Stomach (tissue), 19 donors: ENCODE measurements at places on chromosomes 2 and 18. TPM values are rescaled to one million over a fixed set of nuclear protein-coding genes. Genes with fewer than 3 reads are reported as not detected.

The LAMA1 gene
- 1.2 TPM for polyA plus RNA-seq

The G6PC2 gene
- not detected for polyA plus RNA-seq

The REV1 gene
- 6.5 TPM for polyA plus RNA-seq

The RGPD8 gene
- 0.88 TPM for polyA plus RNA-seq

- no peak for DNase-seq
Measured at GRCh38 chr2:241566468-241566867, 7.9 kb downstream of the BOK start.

- no peak for DNase-seq
Measured at GRCh38 chr2:39786761-39787522, 7.9 kb upstream of the THUMPD2 start.

- no peak for DNase-seq
Measured at GRCh38 chr18:30358555-30358954, 684.0 kb downstream of the DSC3 start.

DNA sequence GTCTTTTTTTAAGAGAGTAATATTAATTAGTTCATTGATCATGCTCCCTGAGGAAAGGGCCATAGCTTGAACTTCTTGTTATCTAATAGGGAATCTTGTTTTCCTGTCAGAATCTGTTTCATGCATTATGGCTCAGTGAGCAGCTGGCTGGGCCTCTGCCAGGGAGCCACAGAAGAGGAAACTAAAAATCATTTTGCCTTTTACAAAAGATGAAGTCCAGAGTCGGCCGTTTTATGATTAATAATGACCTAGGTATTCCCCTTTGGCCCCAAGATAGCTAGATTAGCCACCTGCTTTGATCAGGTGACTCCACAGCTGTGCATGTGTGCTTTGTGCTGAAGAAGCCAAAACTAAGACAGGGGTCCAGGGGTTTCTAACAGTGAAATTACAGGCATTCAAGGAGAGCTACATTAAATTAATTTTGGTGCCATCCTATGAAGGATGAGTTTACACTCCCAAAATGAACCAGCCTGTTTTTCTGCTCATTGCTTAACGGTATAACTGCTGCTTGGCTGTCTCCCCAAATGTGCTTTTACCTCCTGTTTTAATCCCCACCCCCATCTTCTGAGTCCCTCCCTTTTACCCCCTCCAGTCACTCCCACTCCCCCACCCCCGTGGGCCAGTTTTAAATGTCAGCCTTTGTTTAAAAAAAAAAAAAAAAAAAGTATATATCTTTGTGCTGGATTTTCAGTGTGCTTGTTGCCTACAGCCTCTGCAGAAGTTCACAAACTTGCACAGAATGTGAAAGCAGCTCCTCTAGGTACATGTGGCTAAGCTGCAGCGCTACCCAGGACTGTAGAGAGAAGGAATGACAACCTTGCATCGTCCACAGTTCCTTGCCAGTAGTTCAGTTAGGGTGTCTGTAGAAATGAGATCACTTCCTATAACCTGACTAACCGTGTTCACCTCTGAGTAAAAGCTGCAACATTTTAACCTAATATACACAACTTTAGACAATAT, 93.1 kb downstream of the CABLES1 start:
- no peak for DNase-seq

GRCh38 chr2:8884812-8885211, 47.4 kb upstream of the KIDINS220 start:
- DNase-seq = no peak

DNA sequence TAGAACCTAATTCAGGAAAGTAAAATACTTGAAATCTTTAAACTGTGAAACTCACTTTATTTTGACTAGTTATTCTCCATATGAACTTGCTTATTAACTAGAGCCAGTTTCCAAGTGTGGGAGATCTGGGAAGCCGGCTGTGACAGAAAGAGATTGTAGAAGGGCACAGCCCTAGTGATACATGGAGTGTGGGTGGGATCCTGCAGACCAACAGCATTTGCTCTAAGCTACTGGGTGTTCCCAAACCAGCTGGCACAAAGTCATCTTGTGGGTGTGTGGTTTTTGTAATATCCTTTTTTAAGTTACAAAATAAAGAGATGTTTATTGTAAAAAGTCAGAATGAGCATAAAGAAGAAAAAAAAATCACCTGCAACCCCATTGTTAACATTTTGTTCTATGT, 3.4 kb downstream of the DUSP19 start:
- DNase-seq = no peak

DNA sequence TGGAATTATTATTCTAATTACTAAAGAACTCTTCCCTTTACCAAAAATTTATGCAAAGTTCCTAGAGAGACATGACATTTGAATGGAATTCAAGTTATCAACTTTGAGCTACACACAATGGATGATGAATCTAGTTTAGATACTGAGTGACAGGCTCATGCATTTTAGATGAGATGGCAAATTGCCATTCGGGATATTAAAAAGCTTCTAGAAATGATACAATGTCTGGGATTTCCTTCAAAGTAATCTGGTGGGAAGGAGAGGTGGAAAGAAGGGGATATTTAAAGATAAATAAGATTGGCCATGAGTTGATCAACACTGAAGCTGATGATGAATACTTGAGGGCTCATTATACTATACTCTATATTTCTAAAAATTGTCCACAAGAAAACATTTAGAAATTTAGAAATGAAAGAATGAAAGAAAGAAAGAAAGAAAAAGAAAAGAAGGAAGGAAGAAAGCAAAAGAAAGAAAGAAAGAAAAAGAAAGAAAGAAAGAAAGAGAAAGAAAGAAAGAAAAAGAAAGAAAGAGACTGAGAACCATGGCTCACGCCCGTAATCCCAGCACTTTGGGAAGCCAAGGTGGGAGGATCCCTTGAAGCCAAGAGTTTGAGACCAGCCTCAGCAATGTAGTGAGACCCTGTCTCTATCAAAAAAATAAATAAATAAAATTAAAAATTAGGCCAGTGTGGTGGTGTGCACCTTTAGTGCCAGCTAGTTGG, 62.6 kb upstream of the NEDD4L start:
- DNase-seq = no peak

DNA sequence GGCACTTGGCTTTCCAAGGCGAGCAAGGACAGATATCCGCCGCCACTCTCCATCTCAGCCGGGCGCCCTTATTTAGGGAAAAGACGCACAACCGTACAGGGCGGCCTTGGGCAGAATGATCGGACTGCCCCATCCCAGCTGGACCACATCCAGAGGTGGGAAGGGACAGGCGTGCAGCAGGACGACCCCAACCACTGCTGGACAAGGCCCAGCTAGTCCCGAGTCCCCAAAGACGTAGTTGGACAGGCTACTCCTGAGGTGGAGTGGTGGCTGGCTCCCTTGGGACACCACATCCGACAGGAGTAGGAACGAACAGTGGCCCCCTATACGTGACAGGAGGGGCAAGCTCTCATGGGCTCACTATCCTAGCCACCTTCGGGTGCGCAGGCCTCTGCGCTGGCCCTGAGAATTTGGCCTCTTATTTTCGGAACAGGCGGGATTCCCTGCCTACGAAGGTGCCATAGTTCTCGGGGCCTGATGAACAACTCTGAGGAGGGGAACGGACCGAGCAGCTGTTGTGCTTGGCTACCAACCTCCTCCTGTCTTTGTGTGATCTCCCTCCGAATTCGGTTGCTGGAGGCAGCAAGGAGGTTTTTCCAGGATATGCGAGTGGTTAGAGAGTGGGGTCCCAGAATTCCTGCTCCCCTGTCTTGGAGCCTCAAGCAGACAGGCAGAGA, 2.3 kb downstream of the FEV start:
- no peak for DNase-seq

- DNase-seq = no peak
Measured at GRCh38 chr2:234453216-234453615, 43.7 kb downstream of the ARL4C start.

DNA sequence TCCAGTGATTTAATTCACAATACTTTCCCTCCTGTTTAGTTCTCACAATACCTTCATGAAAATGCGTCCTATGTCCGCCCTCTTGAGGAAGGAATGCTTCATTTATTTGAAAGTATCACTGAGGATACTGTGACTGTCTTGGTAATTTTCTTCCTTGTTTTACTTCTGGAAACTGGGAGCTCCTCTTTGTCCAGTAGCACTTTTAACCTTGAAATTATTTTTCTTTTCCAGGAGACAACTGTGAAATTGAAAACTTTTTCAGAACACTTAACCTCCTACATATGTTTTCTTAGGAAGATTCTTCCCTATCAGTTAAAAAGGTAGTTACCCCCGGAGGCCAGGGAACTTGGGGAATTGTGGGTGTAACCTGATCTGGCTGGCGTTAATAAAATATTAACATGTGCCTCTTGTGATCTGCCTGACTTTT, 58.9 kb upstream of the STON1 start:
- DNase-seq = peak; percentile 86

DNA sequence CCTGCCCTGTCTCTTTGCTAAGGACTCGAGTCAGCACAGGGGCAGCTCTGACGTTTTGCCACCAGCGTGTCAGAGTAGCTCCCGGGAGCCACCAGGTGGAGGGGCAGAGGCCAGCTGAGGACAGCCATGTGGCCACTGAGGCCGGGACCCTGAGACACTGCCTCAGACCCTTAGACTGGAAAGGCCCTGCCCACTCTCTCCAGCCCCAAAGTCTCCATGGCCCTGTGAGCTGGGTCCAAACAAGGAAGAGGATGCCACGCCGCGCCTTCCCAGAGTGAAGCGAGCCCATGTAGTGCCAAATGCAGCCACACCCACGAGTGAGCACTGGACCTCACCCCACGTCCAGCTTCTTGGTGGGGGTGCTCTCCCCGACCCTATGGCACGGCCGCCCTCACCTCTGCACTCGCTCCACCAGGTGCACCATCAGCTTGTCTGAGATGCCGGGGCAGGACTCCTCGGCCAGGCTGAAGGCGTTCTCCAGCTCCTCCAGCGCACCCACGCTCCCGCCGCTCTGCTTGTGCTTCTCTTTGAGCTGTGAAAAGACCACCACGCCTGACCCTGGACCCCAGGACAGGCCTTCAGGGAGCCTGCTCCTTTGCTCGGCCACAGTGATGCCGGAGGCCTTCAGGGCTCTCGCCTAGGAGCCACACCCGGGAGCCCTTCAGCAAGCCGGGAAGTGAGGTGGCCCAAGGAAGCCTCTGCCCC, 12.2 kb downstream of the STK25 start:
- no peak for DNase-seq

- no peak for DNase-seq
Measured at GRCh38 chr2:134912361-134912760, 6.3 kb upstream of the CCNT2 start.
